ENCODE measurements at places on chromosomes 4 and X.

DNA sequence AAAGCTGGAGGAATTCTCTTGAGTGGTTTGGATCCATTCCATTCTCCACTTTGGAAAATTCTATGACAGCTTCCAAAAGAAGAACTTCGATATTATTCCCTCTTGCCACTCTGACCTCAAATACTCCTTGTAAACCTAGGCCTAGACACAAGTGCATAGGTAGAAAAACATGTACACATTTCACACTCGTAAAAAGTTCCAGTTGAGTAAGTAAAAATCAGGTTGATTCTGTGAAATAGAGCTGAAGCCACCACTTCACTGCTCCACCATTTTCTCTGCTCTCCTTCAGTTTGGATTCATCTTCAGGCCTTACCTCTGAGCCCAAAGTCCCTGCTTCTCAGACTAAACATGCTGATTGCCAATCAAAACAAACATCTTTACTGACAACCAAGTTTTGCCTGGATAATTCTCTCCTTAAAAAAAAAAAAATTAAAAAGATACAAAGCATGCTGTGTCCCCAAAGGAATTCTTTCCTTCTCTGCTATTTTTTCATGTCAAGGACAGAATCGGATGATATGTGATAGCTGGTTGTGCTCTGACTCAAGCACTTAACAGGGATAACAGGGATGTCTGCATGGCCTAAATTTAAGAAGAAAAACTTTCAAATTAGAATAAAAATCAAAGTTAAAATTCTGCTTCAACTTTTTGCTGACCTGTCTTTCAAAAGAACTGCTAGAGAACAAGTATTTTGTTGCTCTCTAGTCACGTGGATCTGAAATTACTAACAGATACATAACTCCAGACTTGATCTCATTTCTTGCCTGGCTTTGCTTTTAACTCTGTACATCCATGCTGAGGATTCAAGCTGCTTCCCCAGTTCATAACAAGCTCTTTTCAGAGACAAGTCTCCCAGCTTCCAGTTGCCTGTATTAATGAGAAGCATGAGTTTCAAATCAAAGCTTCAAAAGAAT lies 420.9 kb upstream of the INTU start:
- no peak for DNase-seq

DNA sequence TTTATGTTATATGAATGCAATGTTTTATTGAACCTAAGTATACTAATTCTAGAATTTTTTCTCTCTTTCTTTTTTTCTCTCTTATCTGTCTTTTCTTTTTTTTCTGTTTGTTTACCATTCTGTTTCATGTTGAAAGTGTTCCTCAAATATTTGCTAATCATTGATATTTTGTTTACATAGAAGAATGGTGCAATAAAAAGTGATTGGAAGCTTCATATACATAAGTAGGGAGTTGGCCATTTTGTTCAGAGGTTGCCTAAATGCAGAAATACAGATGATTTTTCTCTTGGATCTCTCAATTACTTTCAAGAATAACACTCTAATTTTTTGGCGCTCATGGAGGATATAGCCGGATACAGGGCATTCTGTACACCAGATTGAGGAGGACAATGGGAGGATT lies 5.7 kb upstream of the SERTM2 start:
- DNase-seq, result no peak

- no peak for DNase-seq
These were observed 52.3 kb upstream of the TNIP3 start for GRCh38 chr4:121216461-121216860.

DNA sequence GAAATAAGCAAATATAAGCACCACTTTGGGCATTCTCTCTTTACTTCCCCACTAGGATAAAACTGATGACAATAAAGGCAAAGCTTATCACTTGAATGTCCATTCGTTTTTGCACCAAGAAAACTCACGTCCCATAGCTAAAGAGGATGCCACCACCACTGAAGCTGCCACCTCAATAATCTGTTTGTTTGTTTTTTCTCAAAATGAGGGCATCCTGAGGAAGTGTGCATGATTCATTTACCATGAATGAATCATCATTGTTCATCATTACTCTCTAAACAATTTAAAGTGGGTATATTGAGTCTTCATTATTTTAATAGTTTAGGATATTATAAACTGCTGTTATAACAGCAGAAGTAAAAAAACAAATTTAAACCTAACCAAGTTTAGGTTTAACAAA lies 168.2 kb downstream of the DCTD start:
- no peak for DNase-seq

GRCh38 chr4:169270810-169271691 lies at the start of gene SH3RF1:
SH3RF1 (minus strand) TSS chr4:169270956; CDS start chr4:169269212, 1,744 bp downstream.
- peak; percentile 28 for DNase-seq

Measured in NCI-H2227 treated with DMSO at 0.1 percent for 48 hours (cell line).